RPMI8226 (cell line): ENCODE measurements at places on chromosomes 5 and 9.

DNA sequence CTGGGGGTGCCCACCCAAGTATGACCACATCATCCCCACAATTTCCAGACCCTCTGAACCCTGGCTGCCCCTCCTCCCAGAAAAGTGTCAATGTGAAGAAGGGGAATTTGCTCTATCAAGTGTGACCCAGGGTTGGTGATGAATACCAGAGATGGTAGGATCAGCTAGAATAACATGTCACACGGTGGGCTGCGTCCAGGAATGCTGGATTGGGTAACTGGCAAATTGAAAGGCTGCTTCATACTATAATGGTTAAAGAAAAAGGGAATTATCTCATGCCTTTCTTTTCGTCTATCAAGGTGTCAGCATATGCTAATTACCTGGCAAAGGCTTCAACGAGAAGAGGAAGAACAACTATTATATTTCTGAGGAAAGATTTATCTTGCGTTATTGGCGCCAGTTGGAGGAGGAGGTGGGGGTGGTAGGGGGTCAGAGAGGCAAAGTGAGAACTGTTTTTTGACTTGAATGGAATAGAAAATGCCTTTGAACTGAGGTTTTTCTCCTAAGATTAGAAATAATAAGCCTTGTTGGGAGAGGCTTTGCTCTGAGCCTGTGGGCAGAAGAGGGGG is 27.8 kb upstream of the ARAP3 start:
- no peak for DNase-seq

DNA sequence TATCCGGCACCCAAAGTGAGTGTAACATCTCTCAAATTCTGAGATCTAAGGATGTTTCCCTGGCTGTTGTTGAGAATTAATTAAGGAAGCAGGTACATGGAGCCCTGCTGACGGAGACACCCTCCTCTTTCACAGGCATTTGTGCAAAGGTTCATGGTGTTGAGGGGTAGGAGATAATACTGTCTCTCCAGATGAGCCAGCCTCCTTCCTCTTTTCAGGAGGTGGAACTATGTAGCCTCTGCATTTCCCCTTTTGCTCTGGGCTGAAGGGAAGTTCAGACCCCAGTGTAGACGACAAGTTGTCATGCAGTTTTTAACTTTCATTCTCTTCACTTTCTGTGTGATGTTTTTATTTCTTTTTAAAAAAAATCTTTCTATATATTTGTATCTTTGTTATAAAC is 107.5 kb downstream of the GALNT10 start:
- DNase-seq: no peak

DNA sequence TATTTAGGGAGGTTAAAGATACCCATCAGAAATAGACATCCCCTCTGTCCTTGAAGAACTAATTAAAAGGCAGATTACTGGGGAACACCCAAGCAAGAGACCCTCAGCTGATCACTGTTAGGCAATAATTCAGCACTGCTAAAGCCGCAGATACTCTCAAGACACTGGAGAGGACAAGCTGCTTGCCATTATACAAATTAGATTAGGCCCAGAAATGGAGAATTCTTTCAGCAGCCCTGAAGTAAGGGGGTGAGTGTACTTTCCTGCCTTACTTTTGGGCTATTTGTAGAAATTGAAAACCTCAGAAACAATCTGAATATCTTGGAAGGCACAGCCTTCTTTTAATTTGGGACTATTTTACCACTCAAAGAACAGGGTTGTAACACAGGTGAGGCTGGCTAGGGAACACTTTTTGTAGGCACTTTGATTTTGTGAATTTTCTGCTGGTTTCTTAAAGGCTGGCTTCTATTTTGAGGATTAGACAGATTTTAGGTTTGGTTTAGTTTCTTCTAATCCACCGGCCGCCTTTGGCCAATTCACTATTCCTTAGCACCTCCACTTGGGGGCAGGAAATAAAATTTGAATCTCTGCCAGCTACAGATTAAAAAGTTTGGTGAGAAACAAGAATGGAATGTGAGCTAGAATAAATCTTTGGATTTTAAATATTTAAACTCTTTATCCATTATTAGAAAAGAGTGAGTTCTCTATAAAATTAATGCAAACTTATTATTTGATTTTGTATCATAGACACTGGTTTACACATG is 106.0 kb downstream of the SMARCA2 start:
- no peak for DNase-seq

DNA sequence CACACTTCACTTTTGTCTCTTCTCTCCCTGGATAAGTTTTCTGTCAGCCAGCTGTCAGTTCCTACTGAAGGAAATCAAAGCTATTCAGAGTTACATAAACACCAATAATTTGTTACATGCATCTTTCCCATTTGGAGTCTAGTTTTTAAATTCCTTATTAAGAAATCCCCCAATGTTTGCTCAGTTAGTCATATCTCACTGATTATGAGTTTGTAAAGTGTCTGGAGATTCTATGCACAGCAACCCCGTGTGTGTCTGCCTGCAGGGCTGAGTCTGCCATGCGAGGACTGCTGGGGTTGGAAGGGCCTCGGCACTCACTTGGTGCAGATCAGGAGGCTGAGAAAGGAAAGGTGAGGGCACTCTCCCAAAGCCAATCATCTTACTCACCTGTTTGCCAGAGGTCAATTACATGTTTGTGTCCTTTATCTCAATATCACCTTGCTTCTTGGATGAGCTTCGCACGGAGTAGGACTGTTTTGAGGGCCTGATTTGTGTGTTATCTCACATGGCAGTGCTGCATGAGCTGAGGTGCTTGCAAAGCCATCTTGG is 3.3 kb downstream of the ANKRD34B start:
- no peak for DNase-seq

- DNase-seq: no peak
Measured at GRCh38 chr9:130692321-130692720, 1.3 kb upstream of the EXOSC2 start.

DNA sequence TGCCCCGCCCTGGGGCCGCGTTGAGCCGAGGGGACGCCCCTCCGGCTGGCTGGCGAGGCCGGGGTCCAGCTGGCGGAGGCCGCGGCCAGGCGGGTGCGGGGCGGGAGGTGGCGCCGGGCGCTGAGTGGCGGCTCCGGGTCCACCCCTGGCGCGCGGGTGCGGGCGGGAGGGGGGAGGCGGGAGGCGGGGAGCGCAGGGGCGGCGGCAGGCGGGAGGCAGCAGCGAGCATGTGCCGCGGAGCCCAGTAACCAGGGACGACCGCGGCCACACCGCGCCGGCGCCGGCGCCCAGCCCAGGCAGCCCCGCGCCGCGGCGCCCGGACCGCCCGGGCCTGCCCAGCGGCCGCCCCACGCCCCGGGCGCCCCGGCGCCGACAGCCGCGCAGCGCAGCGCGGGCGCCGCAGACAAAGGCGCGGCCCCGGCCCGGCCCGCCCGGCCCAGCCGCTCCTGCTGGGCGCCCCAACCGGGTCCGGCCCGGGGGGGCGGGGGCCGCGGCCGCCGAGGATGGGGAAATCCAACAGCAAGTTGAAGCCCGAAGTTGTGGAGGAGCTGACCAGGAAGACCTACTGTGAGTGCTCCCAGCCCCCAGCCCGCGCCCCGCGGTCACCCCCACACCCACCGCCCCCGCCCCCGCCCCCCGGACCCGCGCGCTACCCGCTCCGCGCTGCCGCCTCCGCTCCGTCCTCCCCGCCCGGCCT is at the start of gene NCS1:
NCS1 (plus strand) TSS at position 244 of the 697 bp plus-strand sequence; CDS start at position 504, 260 bp downstream.
- peak; percentile 81 for DNase-seq

DNA sequence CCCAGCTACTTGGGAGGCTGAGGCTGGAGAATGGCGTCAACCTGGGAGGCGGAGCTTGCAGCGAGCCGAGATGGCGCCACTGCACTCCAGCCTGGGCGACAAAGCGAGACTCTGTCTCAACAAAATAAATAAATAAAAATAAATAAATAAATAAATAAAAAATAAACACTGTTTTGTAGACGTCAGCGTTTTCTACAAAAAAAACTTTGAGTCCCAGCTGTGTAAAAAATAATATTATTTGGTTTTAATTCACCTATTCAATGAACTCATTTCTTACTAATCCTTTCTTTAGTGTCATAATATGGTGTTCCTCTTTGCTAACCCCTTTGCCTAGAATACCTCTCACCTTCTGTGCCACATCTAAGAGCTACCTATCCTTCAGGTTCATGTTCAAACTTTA is 30.2 kb upstream of the MSANTD3 start:
- DNase-seq: no peak
